Effector memory CD4-positive, alpha-beta T cell (primary cell): ENCODE measurements at places on chromosomes 1 and 21.

DNA sequence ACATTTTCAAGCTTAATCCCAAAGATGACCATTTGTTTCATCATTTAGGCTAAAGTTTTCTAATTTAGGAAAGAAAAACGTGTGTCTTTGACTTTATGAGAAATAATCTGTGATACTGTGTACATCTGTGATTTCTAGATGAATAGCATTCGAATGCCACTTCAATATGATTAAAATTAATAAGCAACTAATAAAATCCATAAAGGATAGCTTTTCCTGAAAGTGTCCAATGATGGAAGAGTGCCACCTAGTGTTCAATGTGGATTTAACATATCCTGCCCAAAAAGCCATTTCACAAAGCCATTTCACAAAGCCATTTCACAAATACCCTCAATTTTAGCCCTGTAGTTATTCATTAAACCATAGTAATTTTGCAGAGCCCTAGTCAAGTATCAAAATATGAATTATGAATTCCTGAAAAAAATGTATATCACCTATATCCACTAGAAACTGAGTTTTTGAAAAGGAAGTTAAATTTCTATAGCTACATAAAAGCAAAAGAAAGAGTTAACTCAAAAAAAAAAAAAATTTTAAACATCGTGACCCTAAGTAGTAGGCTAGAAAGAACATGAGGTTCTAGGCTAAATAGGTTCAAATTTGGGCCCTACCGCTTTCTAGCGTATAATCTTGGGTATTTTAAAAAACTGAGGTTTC lies 19.1 kb downstream of the NME7 start:
- no peak for DNase-seq

DNA sequence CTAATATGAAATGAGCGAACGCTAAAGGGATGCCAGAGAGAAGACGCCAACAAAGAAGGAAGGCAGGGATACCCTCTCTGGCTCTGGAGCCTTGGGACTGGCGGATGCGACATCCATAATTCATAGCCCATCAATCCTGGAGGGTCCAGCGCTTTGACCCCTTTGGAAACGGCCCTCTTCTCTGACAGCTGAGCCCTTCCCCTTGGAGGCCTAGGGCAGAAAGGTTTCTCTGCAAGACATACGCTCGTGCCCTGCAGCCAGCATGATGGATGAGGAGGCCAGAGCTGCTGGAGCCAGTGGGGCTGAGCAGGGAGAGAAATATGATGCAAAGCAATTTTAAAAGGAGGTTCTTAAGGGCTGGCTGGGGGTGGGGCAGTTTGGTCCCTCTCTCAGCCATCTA lies 22.2 kb downstream of the OPTC start:
- no peak for DNase-seq

GRCh38 chr1:152348447-152348846 lies 11.4 kb downstream of the FLG2 start:
- DNase-seq: no peak

DNA sequence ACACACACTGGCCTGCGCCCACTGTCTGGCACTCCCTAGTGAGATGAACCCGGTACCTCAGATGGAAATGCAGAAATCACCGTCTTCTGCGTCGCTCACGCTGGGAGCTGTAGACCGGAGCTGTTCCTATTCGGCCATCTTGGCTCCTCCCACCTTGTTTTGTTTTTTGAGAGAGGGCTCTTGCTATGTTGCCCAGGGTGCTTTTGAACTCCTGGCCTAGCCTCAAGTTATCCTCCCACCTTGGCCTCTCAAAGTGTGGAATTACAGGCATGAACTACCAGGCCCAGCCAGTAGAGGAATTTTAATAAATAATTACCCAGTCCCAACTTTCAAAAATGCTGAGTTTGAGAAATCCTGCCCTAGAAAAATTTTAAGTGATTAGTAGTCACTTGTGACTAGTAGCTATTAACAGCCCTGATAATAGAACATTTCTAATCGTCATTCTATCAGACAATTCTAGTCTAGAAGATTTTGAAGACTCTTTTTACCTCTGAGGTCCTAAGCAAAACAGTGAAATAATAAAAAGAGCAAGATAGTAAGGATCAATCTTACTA lies 30.9 kb upstream of the SLC35D1 start:
- DNase-seq: no peak

GRCh38 chr1:47722909-47723580 lies 274.1 kb downstream of the TRABD2B start:
- DNase-seq: no peak

DNA sequence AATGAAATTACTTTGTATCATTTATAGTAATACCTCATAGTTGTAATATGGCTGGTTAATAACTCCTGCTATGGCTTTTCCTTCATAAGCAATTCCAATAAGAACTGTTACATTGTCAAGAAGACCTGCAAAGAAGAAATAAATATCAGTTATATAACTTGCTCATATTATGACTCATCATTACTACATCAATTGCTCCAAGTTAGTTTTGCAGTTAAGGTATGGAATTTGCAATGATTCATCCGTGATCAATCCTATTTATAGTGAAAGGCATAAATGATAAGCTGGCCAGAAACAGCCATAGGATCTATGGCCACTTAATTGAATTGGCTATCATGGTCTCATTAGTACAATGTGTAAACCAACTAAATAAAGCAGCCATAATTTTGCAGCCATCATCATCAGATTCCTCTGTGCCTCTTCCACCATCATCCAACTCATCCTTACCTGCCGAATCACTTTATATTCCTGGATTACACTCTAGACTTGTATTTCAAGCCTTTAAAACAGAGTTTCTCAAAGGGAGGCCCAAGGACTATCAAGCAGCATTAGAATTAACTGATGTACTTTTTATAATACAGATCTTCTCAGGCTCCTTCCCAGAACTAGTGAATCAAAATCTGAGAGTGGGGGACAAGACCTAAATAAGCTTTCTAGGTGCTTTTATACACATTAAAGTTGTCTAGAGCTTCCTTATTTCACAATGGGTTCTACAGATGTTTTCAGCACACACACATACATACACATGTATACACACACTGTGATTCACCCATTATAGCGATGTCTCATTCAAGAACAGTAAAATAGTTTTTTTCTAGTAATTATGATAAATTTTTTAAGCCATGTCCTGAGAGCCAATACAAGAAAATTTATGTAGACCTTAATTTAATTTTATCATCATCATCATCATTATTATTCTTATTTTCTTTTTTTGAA lies 21.2 kb upstream of the EPRS1 start:
- no peak for DNase-seq

DNA sequence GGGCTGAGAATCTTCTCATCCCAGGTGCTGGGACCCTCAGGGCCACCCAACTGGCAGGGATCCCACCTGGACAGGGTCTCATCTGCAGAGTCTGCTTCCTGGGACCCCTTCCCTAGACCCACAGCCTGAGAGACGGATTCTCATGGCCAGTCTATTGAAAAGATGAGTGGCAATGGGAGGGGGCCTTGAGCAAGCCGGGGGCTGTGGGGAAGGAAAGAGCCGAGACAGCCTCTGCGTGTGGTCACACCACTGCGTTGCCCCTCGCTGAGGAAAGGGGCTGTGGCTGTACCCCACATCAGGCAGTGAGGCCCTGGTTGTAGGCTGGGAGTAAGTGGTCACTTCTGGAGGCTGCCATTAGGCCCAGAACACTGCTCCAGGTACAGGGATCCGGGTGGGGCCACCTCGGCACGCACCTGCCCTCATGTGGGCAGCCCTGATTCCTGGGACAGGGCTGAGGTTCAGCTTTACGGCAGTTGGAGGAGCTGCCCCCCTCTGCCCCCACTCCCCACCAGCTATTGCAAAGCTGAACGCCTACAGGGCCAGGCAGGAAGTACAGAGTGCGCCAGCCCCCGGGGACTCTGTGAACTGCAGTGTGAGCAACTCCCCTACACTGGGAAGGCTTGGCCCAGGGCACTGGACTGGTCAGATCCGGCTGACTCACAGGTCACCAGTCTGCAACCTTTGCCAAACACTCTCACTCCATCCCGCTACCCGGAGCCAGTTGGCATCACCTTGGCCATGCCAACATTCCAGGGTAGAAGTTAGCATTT lies 106.9 kb downstream of the RIPK4 start:
- no peak for DNase-seq

DNA sequence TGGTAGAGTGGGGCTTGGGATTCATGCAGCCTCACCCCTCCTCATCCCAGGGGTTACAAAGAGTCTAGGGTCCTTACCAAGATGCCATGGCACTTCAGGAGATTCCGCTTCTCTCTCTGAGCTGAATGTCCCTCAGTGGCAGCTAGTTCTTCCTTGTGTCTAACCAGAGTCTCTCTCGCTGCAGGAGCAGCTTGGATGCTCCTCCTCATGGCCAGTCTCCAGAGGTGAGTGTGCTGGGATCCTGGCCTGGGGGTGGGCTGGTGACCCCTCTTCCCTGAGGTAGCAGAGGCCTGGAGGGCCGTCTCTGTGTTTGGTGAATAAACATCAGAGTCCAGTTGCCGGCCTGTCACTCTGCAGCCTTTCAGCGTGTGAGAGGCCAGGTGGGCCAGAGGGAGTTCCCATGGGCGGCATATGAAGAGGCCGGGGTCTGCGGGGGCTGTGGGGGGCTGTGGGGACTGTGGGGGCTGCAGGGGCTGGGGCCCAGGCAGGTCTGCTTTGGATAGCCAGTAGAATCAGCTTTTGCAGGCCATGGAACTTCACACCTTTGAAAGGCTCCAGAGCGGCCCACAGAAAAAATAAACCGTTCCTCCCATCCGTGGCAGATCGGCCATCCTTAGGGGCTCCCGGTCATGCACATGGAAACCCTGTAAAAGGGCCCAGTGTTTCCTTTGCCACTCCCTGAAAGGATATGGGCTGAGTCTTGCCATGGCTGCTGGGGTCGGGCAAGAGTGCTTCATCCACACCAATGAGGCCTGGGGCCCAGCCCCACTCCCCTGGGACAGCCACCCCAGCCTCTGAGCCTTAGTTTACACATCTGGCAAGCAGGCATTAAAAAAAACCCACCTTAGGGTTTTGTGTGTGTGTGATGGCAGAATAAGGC lies 256.4 kb downstream of the FOXD2 start:
- no peak for DNase-seq

- DNase-seq: no peak
These were observed 58.7 kb downstream of the RABGAP1L start for GRCh38 chr1:174217787-174218574.

DNA sequence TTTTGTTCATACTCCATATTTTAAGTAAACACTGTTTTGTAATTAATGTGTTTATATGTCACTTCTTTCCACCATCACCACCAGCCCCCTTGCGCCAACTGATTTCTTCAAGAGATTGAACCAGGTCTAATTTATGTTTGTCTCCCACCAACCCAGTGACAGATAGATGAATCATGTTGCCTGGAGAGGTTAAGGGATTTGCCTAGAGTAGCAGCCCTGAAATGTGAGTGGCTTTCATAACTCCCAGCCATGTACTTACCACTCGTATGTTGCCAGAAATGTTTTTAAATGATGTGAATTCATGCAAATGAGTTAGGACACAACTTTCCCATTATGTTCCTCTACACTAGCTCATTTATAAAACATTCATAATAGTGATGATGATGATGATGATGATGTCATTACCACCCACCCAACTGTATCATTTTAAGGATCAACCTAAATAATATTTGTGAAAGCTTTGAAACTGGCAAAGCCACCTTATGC lies 86.9 kb downstream of the LRRC8D start:
- DNase-seq: no peak

- no peak for DNase-seq
These were observed 123.8 kb upstream of the CHRM3 start for GRCh38 chr1:239262538-239262937.

- DNase-seq: no peak
These were observed 26.8 kb upstream of the CLSTN1 start for GRCh38 chr1:9850442-9851162.

GRCh38 chr1:229229721-229230139 lies 41.2 kb upstream of the RAB4A start:
- no peak for DNase-seq

DNA sequence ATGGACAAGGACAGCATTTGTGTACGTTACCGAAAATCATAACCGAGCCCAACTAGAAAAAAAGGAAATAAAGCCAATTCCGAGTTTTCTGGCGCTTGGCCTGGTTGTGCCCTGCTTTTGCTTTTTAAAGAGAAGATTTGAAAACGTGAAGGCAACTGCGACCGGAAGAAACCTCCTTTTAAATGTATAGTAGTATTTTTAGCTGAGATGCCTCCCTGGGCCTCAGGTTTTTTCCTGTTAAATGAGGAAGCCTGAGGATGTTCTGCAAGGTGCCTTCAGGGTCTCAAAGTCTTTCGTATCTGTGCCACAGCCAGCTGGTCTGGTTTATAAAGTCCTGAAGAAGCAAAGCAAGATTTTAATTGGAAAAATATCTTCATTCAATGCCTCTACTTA lies 371 bp upstream of the ODF2L start:
- no peak for DNase-seq

DNA sequence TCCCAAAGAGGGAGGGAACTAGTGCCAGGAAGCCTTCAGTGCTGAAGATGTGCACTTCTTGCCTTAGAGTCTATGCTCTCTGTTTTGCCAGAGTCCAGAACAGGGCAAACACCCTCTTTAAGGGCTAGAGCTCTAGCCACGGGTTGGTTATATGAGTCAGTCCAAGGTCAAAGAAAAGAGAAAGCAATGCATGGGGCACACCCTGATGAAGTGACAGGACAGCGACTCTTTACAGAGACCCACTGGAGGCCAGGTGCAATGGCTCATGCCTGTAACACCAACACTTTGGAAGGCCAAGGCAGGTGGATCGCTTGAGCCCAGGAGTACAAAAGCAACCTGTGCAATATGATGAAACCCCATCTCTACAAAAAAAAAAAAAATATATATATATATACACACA lies 86.1 kb downstream of the TGFBR3 start:
- no peak for DNase-seq

- DNase-seq: no peak
These were observed 1.3 kb downstream of the GPA33 start for GRCh38 chr1:167088746-167089417.

DNA sequence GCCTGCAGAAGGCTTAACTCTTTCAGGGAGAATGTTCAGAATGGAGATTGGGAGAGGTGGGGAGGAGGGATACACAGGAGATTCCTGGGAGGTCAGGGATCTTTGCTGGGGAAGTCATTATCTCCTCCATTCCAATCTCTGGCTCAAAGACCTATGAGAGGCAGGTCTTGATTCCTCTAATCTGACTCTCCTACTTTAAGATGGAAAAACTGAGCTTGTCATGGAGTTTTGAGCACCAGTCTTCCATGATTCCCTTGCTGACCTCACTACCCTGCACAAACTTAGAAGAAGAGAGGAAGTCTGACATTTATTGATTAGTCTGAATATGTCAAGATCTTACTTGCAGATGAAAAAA lies 41.5 kb upstream of the SYNC start:
- DNase-seq: no peak

GRCh38 chr1:181595234-181595633 lies 111.9 kb downstream of the CACNA1E start:
- no peak for DNase-seq
